ENCODE measurements at places on chromosomes 5 and 9.

- DNase-seq: no peak
These were observed 158.1 kb downstream of the SLC25A46 start for GRCh38 chr5:110896901-110897300.

DNA sequence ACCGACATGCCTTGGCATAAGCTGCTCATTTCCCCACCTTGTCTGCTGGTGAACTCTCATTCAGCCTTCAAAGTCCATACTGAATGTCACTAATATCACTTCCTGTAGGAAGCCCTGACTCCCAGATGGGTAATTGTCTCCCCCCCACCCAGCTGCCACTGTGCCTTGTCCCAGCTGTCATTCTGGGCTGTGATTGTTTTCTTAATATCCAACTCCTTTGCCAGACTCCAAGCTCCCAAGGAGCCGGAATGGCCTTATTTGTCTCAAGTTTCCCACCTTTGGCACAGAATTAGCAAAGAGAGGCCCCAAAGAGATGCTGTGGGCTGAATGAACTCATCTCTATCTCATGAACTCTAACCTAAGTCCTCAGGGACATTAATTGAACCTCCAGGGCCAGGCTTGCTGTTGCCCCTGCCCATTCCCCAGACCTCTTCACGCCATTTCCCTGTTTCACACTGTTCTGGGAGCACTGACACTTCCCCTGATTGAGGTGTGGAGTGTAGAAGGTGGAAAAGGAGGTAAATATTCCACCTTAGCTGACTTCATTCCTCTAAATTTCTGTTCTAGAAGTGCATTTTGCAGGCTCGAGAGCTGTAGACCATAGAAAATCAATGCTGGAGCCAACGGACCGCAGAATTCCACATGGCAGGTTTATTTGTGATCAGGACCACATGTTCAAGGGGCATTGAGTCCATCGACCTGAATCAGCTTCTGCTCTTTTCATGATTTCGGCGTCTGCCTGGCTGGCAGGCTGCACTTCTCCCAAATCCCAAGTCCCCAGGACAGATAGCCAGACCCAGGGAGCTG, 4.9 kb upstream of the SH3PXD2B start:
- peak; percentile 70 for DNase-seq

DNA sequence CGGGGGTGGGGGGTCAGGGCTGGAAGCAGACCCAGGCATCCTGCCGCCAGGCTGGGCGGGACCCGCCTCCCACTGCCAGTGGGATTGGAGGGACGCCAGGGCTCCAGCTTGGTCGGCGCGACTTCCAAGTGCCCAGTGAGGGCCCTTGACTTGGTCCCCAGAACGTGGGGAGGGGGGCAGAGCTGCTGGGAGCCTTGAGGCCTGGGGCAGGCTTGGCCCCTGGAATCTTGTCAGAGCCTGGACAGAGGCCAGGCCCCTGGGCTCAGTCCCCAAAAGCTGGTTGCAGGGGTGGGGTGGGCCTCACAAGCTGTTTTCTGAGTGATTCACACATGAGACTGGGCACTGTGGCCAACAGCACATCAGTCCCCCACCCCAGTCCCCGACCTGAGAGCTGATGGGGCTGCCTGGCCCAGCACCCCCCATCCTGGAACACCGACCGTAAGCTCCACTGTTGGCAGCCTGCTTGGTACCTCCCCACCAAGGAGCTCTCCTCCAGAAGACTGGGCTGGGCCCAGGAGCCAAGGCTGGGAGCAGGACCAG, 526 bp downstream of the CLIC3 start:
- no peak for DNase-seq

- no peak for DNase-seq
These were observed 12.7 kb downstream of the RECK start for GRCh38 chr9:36049408-36049807.

- DNase-seq: no peak
These were observed 70.4 kb upstream of the SNX2 start for GRCh38 chr5:122704247-122705036.

- DNase-seq: no peak
These were observed 24.6 kb upstream of the GLIS3 start for GRCh38 chr9:4324513-4324912.

GRCh38 chr9:89886281-89886700, 281.5 kb downstream of the GADD45G start:
- no peak for DNase-seq

DNA sequence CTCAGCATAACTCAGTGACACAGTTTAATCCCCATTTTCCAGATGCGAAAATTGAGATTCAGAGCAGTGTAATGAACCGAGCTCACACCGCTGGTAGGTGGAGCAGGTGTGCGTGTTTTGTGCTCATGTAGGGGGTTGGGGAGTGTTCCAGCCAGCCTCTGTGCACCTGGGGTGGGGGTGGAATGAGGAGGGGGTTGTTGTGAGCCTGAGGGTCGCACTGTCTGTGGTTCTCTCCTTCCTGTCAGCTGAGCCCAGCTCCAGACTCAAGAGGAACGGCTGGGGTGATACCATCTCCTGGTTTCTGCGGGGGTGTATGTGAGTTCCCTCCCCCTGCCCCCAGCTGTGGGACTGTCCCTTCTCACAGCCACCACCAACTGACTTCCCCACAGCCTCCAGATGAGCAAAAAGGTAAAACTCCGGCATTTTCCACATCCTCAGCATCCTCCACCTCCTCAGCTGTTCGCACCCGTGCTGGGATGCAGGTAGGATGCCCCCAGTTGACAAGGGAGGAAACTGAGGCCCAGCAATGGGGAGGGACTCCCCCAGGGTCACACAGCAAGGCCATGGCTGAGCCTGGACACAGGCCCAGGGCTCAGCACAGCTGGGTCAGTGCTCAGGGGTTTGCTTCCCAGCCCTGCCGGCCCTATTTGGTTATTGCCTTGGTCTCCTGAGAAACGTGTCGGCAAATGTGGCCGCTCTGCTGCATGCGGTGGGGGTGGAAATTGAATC, 2.1 kb downstream of the SH2D3C start:
- DNase-seq: peak; percentile 55

- DNase-seq: no peak
These were observed 1.9 kb upstream of the PURA start for GRCh38 chr5:140111859-140112551.

DNA sequence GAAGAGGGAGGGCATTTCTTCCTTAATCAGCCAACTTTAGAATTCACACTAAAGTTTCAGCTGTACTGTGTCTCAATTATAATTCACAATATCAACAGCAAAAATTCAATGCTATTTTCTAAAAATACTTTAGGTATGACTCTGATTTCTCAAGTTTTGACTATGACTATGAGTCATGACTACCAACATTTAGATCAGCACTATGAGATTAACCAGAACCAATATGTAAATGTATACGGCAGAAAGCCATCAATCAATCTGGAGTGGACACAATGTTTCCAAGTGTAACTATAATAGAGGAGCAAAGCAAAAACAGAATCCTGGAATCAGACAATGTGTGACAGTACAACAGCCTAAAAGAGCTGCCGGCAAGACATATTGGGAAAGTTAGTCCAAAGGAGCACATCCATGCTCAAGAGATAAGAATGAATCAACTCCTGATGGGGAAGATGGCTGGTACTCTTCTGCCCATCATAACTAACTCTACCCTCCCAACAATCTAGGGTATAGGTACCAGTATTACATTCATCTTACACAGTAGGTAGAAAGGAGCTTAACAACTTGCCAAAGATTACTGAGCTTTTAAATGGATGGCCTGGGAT, 294.4 kb downstream of the SEMA5A start:
- no peak for DNase-seq

DNA sequence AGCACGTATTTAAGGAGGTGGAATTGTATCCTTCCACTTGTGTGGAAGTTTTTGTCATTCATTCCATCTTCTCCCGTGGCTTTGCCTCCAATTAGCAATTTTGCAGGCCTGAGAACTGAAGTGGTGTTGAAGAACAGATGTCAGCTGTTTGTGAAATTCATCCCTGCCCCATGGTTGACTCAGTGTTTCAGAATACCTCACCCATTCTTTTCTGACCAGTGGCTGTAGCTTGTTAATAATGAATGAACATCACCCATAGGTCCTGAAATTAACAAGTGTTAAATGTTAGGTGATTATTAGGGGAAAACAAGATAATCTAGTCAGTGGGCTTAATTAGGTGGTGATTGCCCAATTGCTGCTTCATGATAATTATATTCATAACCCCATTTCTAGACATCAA, 11.7 kb downstream of the ZNF462 start:
- no peak for DNase-seq

DNA sequence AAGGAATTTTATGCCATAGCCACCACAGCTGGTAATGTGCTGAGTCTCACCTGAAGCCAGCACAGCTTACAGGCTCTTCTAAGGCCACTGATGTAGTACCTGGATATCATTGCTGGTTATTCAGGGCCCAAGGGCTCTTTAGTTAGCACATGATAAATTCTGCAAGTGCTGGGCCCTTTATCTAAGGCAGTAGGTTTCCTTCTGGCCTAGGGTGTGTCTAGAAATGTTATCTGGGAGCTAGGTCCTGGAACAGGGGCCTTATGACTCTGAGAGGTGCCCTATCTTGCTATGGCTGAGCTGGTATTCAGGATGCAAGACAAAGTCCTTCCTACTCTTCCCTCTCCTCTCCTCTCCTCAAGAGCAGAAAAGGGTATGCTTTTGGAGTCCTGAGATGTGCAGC, 1424.5 kb upstream of the NUDT12 start:
- DNase-seq: no peak

DNA sequence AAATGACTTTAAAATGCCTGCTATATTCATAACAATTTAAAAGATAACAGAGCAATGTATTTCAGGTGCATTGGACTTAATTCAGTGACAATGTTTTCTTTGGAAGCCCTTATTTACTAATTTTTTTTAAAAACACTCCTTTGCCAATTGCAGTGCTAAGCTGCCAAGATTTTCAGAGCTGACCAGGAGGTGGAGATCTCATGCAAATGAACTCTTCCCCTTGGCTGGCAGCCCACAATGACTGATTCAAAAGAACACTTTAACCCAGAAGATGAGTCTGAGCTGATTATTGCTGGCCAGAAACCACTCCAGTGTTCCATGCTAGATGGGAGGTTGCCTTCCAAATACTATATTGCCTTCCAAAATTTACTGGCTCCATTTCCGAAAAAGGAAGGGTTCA, 128.3 kb upstream of the CCNH start:
- DNase-seq: peak; percentile 31

- no peak for DNase-seq
These were observed 23.7 kb upstream of the CKMT2 start for GRCh38 chr5:81209386-81209785.

- no peak for DNase-seq
These were observed 217.5 kb upstream of the RIOK2 start for GRCh38 chr5:97400537-97400936.

DNA sequence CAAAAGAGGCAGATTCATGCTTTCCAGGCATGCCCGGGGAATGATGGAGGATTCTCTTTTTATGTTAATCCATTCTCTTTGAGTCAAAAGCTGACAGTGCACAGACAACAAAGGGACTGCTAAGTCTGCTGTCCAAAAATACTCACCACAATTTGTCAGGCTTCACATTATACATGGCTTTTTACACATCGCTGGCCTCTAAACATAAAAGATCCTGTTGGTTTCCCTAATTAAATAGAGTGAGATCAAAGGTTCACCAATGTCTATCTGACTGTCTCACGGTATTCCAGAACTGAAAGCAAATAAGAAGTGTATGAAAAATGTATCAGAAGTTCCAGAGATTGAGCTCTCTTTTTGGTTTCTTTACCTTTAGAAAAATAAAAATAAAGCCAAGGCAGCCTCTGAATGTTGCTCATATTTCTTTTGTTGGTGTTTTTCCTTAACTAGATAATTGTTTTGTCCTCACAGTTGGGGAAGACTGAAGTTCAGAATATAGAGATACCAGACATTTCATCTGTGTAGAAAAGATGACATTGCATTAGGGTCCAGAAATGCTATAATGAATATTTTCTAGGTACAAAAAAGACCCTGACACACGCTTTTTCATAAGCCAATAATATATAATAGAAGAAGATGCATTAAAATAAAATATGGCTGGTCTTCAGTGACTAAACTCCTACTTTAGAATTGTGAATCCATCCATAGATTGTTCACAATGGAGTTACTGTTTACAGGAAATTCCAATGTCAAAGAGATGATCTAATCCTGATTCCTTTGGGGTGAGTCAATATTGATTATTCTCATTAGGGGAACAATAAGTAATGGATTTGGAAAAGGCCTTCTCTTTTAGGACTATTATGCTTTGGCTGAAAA, 688.2 kb upstream of the CDH6 start:
- no peak for DNase-seq

All from WERI-Rb-1 (cell line).